Endothelial cell (in vitro differentiated cells): ENCODE measurements at places on chromosomes 1 and 21. TPM values are rescaled to one million over a fixed set of nuclear protein-coding genes. Genes with fewer than 3 reads are reported as not detected.

The ANKRD34A gene
- 0.56 TPM for total RNA-seq

The OR2W3 gene
- total RNA-seq, result 0.87 TPM

DNA sequence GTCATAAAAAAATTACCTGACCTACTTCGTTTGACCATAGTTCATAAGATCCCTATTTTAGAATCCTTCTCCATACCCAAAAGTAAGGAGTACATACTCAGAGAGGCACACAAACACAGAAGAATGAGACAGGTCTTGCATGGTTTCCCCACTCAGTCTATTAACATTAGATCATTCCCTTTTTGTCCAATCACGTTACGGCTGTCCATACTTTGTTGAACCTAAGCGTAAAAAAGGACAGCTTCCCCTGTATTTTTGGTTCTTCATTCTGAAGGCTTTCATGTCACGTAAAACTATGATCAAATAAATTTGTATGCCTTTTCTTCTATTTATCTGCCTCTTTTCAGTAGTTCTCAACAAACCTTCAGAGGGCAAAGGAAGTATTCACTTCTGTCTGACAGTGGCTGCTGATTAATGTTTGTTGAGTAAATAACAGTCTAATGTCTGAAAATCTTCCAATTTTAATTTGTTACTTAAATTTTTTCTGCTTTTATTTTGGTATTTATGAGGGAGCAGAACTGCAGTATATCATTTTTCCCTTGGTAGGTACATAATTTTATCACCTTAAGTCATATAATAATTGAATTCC lies 16.4 kb downstream of the PKN2 start:
- no peak for DNase-seq

DNA sequence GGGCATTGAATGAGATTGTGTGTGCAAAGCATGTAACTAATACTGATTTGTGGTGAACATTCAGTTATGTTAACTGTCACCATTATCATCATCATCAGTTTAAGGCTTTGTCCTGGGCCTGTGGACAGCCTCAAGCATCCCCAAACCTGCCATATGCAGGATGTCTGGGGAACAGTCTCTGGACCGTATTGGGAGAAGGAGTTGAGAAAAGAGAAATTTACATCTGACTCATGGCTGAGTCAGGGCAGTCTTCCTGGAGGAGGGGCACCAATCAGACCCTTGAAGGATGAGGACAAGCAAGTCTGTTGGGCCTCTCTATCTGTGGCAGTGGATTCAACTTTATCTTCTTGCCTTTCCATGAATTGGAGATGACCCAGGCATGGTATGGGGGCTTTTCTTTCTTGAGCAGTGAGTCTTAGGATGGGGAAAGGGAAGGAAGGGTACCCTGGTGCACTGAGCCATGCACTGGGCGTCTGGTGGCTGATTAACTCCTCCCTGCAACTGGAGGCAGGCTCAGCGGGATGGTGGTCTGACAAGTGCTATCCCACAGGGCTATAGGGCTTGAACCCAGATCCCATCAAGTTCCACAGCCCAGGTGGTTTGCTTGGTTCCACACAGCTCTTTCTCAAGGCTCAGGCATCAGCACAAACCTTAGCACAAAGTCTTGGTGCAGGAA lies 2.9 kb downstream of the PADI3 start:
- DNase-seq, result no peak

- DNase-seq, result no peak
Observed at GRCh38 chr1:231376875-231377549, 38.9 kb downstream of the SPRTN start.

DNA sequence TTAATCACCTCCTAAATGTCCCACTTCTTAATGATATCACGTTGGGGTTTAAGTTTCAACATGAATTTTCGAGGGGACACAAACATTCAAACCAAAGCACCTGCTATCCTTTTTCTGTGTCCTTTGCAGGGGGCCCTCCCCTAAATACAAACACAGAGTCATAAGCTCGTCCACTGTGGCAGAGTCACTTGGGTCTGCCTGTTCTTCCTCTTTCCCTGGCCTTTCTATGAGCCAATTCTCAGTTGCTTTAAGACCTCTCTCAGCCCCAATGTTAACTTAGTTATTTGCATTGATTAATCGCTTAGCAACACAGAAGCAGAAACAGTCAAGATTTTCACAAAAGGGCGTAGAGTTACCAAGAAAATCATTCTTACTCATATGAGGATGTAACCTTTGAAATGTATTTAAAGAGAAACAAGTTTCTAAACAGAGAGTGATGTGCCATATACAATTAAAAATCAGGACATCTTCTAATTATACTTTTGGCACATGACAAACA lies 14.9 kb downstream of the APCS start:
- no peak for DNase-seq

DNA sequence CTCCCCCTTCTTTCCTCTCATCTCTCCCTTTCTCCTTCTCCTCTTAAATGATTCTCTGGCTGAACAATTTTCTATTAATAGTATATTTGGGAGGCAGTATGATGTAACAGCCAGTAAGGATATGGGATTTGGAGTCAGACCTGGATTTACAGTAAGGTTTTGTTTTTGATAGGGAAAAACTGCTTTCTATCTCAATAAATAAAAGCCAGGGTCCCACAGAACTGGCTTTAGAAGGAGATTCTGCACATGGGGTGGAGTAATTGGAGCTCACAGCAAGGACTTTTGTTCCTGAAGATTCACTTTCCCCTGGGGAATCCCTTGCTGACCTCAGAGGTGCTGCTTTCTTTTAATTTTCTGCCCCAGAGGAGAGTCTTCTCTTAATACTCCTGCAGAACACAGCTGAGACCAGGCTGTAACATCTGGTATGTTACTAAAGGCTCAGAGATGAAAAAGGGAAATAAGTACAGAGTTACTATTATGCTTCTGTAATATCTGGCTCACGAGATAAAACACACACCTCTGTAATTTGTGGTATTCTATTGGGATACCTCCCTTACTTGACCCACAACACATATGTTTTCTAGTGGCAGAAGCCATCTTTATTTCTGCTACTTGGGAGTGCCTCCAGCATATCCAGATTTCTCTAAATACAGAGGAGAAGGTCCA lies 13.4 kb downstream of the EPB41 start:
- no peak for DNase-seq

The PPIAL4G gene
- 0.08 TPM for total RNA-seq

The EXO1 gene
- 6.5 TPM for total RNA-seq

The ARHGEF11 gene
- total RNA-seq, result 48.4 TPM
